Head of caudate nucleus (tissue), 42 donors: ENCODE measurements at places on chromosomes 1 and 21.

- no peak for DNase-seq
Measured at GRCh38 chr1:73637264-73637663, 560.7 kb downstream of the LRRIQ3 start.

- no peak for DNase-seq
Measured at GRCh38 chr1:67555461-67556296, 125.5 kb upstream of the SERBP1 start.

GRCh38 chr21:36005018-36005417 lies 55.3 kb downstream of the SETD4 start:
- no peak for DNase-seq

GRCh38 chr1:52343979-52344378 lies 22.0 kb downstream of the CC2D1B start:
- no peak for DNase-seq

DNA sequence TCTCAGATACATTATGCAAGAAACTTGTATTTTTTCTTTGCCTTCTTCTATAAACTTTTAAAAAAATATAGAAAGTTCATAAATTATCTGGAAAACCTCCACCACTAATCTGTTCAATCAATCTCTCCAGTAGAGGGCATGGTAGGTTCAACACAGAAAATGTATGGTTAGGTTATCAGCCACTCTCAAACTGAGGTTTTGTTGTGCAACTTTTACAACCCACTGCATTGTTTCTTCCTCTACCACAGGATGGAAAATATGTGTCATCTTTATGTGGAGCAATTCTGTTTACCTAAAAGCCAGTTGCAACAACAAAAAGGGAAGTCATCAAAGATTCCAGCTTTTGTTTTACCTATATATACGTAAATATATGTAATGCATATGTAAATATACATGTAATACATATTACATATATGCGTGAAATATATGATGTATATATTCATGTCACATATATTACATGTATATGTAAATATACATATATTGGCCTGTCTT lies 3.0 kb upstream of the RGS2 start:
- no peak for DNase-seq

GRCh38 chr21:25960402-25960801 lies 210.2 kb downstream of the APP start:
- DNase-seq: no peak
